ENCODE measurements at places on chromosomes 7 and 10.

- DNase-seq: no peak
These were observed 87.4 kb downstream of the ELAPOR2 start for GRCh38 chr7:86972072-86972471.

GRCh38 chr7:3897430-3898372 lies 596.6 kb downstream of the SDK1 start:
- DNase-seq: peak; percentile 6

GRCh38 chr7:152399344-152399743 lies 36.5 kb downstream of the KMT2C start:
- DNase-seq: no peak

DNA sequence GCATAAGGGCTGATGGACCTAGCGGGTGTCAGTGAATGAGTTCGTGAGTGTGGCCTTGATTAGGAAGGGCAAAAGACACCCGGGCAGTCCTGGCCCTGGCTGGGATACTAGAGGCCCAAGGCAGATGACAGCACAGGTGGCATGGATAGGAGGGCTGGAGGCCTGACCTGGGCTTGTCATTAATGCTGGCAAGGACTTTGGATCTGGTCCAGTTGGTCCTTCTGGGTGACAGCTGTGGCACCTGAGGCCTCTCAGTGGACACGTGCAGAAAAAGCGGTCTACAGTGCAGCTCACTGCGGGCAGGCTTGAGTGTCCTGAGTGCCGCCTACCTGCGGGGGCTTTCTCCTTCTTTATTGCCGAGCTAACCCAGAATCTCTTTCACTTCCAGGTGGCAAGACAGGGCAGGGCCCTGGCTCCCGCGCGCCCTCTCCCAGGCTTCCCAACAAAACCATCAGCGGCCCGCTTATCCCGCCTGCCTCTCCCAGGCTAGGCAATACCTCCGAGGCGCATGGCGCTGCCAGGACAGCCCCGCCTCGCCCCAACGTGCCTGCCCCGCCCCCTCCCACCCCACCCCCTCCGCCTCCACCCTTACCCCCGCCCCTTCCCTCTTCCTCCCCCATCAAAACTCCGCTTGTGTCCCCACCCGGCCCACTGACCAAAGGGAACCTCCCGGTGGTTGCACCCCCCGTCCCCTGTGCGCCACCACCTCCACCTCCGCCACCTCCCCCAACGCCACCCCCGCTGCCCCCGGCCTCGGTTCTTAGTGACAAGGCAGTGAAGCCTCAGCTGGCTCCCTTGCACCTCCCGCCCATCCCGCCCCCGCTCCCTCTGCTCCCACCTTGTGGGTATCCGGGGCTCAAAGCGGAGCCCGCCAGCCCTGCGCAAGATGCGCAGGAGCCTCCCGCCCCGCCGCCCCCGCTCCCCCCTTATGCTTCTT lies 77.4 kb downstream of the WIPF3 start:
- no peak for DNase-seq

DNA sequence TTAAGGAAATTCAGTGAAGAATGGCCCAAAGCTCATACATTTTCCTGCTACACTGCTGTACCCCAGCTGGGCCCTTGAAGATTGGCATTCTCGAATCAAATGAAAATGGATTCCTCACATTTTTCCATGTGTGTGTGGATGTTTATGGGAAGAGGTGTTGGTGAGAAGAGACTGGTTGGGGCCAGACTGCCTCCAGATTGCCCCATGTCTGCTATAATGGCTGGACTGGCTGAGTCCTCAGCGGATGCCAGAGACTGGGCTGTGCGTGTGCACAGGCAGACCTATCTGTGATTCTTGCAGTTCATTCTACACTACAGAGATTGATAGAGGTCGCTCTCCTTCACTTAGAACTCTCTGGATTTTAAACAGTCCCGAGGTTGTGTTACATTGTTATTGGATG lies 183.6 kb upstream of the GDF10 start:
- DNase-seq: no peak

DNA sequence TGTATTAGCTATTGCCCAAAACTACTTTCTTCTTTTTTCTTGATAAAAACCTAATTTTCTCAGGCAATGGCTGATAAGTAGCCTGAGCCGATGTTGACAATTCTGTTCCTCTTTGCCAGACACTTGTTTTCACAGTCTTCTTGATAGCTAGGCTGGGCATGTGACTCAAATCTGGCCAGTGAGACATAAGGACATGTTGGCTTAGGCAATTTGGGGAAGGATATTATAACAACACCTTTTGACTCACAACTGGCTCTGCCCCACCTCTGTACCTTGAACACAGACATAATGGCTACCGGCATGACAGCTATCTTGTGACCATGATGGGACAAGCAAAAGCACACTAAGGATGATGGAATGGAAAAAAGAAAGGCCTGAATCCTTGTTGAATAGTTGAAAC lies 72.9 kb upstream of the GPR22 start:
- no peak for DNase-seq

- DNase-seq: no peak
These were observed 46.9 kb downstream of the EGFR start for GRCh38 chr7:55065511-55066229.

- DNase-seq: no peak
These were observed 95.7 kb downstream of the POU6F2 start for GRCh38 chr7:39073432-39073831.

GRCh38 chr7:138935465-138936011 lies 45.7 kb downstream of the KIAA1549 start:
- no peak for DNase-seq

GRCh38 chr7:26429168-26429567 lies 137.5 kb downstream of the SNX10 start:
- no peak for DNase-seq

GRCh38 chr7:148909568-148909967 lies 25.5 kb upstream of the EZH2 start:
- DNase-seq: no peak

DNA sequence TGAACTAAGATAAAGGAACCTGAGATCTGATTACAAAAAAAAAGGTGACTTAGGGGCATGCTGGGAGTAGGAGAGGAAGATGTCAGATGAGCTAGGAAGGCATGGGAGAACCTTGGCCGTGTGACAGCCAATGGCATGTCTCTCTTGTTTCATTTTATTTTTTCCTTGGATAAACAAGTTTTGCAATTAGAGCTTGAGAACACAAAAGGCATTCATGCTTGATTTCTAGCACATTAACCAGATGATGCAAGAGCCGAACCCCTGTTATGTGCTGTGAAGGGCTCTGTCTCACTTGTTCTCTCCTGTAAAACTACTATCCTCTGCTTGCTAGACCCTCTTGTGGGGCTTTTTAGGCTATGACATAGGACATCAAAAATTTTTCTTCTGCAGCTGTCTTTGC lies 134.3 kb upstream of the ASAH2 start:
- DNase-seq: no peak

GRCh38 chr10:408236-408635 lies 273.0 kb downstream of the ZMYND11 start:
- no peak for DNase-seq

GRCh38 chr10:107576746-107577145 lies 412.2 kb upstream of the SORCS1 start:
- no peak for DNase-seq

DNA sequence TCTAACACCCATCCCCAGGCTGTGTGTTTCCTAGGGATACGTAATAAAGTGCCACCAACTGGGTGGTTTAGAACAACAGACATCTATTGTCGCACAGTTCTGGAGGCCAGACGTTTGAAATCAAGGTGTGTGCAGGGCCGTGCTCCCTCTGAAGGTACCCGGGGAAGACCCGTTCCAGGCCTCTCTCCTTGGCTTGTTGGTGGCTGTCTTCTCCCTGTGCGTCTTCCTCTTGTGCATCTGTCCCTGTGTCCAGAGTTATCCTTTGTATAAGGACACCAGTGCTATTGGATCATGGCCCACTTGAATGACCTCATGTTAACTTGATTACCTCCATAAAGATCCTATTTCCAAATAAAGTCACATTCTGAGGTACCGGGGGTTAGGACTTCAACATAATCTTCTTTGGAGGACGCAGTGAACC lies 15.6 kb downstream of the GRK5 start:
- DNase-seq: no peak

DNA sequence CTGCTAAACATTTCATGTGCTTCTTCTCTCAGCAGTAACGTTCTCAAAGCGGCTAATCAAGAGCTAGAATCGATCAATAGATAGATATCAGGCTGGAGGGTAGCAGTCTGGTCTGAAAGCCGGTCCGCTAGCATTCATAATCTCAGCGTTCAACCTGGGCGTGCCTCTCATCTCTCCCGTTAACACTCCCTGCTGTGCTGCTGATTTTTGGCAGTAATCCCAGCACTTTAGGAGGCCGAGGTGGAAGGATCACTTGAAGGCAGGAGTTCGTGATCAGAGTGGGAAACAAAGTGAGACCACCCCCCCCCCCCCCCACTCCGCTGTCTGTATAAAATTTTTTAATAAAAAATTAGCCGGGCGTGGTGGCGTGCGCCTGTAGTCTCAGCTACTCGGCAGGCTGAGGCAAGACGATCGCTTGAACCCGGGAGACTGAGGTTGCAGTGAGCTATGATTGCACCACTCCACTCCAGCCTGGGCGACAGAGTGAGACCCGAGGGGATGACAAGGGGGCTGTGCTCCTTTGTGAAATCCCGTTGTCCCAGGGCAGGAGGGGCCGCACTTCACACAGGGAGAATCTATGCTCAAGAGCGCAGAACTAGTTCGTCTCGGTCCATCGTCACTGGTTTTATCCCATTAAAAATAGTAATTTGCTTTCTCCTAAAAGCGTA lies 624 bp upstream of the CEP55 start:
- no peak for DNase-seq

GRCh38 chr7:155489862-155490696 lies 32.1 kb downstream of the EN2 start:
- DNase-seq: no peak

DNA sequence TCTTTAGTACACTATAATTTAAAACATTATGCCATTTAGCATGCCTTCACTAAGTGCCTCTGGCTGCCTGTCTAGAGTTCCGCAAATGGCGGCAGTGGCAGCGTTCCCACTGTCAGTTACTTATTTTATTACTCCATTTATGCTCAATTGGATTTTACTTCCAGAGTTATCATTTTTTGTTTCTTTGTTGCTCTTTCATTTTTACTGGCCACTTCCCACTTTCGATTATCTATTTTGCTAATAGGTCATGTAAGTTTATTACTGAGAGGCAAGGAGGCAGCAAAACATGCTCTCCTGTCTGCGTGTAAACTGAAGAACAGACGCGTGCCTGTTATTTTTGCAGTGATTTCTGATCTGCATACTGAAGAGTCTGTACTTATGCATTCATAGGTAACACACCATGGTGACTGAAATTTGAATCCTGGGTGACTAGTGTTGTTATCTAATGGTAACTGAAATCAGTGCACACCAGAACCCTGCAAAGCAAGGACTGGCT lies 23.1 kb downstream of the KDM7A start:
- no peak for DNase-seq

DNA sequence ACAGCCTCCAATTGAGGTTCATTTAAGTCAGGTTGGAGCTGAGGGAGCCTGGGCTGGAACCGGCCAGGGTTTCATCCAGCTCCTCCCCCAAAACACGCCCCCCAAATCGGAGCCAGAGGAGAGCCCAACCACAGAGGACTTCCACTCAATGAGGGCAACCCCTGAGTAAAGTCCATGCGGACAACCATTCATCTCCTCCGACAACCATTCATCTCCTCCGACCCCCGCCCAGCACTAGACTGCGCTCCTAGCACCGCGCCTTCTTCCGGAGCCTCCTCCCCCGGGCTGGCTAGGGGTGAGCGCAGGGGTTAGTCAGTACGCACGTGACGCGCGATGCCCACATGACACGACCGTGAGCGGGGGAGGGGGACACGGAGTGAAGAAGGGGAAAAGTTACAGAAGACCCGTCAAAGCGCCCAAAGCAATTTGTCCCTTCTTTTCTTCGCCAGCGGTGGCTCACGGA lies 1.4 kb downstream of the MAGI2 start:
- DNase-seq: no peak

- no peak for DNase-seq
These were observed 367.0 kb upstream of the MGMT start for GRCh38 chr10:129099992-129100391.

- no peak for DNase-seq
These were observed 42.7 kb downstream of the FAM53B start for GRCh38 chr10:124701435-124701834.

- no peak for DNase-seq
These were observed 95.0 kb downstream of the GRB10 start for GRCh38 chr7:50687575-50688225.

All from stimulated activated CD8-positive, alpha-beta memory T cell treated with anti-CD3 and anti-CD28 coated beads, Interleukin-12 subunit alpha, Interleukin-12 subunit beta, amount 100 ng/mL, for 4 hours (primary cell).